SHP77 treated with DMSO at 0.1 percent for 48 hours (cell line): ENCODE measurements at places on chromosomes 5 and 9.

DNA sequence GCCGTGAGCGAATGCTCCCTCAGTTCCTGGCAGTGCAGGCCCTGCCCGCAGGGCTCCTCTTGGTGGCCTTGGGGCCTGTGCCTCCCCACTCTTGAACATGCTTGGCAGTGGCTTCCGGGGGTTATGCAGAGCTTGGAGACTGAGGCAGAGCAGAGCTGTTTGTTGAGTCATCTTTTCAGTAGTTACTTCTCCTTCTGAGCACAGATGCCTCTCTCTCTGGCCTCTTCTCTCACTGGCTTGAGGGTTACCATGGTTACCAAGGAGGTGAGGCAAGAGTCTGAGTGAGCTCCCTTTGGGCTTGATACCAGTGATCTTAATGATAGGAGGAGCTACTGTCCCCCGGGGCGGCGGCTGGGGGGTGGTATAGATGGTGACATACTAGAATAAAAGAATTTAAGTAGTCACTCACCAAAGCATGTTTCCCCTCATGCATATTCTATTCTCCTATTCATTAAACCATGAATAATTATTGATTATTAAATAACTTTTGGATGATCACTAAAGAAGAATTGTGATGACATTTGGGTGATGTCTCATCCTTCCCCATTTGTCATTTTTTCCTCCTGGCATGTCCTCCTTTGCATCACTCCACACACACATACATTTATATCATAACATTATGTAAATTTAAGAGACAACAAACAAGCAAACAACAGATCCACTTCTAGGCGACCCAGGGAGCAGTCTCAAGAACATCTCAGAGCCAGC is 111.1 kb downstream of the ARHGAP26 start:
- DNase-seq: no peak

DNA sequence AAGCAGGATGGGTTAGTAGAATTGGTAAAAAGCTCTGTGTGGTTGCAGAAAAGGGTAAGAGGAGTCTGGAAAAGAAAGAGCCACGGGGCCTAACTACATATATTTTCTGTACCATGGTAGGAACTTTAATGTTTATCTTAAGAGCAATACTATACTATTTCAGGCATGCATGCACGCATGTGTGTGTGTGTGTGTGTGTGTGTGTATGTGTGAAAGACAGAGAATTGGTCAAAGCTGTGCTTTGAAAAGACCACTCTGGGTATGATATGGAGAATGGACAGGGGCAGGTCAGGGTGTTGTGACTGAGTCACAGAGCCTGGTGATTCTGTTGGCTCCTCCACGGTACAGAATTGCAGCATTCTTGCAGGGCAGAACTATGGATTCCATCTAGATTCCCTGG is 339.3 kb downstream of the SLIT3 start:
- DNase-seq: no peak

DNA sequence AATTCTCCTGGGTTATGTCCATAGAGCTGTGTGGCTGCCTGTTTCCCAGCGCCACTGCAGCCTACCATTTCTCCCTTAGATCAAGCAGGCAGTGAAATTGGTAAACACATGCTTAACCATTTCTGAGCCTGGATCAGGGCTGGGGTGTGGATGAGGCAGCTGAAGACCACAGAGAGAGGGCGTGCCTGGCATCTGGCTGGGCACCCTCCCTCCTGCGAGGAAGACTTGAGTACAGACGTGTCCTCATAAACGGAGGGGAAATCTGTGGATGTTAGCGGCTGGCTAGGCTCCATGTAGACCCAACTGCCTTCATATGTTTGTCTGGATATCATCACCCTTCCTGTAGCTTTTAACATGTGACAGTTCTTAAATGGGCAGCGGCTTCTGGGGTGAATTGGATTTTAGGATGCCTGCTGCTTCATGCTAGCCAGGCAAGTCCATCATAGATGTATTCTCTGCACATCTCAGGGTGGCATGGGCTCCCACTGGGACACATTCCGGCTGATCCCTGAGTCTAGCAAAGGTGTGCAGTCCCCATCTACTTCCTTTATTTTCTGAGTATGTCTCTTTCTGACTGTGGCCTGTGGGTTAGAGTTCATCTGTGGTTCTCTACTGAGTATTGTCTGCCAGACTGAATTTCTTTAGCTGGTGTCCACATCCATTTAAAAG is 11.0 kb downstream of the RGS3 start:
- no peak for DNase-seq

- DNase-seq: no peak
These were observed 191.9 kb downstream of the C9orf50 start for GRCh38 chr9:129428864-129429577.

DNA sequence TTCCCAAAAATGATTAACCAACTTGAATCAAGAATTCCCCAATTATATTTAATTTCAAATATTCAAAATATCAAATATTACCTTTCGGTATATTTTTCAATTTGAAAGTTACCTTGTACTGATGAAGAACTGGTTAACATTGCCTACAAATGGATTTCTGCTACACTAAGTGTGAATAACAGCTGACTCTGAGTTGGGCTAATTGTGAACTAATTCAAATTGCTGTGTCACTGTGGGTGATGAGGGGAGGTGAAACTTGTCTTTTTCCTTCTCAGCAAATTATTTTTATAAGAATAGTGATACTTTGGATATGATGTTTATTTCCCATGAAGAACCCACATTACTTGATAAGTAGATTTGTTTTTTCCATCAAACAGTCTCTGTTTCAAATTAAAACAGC is 103.4 kb upstream of the RPS23 start:
- DNase-seq: no peak

DNA sequence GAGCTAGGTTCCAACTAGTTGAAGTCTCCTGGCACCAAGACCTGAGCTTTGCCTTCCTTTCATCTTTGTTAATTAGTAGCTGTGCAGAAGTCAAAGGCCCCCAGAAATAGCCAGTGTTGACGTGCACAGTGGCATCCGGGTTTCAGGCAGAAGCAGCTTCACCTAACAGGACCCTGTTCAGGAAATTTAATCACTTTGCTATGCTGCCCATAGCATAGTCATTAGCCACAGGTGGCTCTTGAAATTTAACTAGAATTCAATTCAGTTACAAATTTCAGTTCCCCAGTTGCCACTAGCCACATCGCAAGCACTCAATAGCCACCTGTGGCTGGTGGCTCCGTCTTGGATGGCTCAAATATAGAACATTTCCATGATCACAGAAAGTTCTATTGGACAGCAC is 179.1 kb downstream of the GOLPH3 start:
- DNase-seq: no peak

DNA sequence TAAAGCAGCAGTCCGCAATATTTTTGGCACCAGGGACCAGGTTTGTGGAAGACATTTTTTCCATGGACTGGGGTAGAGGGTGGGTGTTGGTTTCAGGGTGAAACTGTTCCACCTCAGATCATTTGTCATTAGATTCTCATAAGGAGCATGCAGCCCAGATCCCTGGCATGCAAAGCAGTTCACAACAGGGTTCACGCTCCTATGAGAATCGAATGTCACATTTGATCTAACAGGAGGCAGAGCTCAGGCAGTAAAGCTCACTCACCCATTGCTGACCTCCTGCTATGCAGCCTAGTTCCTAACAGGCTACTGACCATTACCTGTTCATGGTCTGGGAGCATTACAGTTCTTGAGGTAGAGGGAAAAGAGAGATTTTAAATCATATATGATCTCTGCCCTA is 241.5 kb upstream of the COX7C start:
- no peak for DNase-seq

DNA sequence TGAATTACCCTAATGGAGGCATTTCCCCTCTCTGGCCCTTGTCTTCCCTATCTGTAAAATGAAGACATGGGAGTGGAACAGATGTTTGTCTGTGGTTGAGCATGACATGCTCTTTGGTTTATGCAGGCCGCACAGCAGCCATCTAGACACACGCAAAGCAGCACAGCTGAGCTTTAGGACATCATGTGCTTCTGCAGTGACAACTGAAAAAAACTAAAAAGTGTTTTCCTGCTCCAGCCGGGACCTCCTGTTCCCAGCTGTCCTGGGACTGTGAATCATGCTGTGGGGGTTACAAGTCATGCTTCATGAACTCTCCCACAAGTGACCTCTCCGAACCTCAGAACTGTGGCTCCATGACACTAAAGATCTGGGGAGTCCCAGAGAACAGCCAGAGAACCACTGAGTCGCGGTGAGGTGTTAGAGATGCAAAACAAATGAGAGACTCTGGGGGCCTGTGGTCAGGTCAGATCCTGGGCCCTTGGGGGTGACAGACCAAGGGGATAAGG is 1.7 kb downstream of the SMIM3 start:
- no peak for DNase-seq

GRCh38 chr9:36123515-36123914 is 13.0 kb upstream of the GLIPR2 start:
- DNase-seq: no peak

- DNase-seq: no peak
These were observed 1.6 kb downstream of the CFAP95 start for GRCh38 chr9:69822116-69822750.

DNA sequence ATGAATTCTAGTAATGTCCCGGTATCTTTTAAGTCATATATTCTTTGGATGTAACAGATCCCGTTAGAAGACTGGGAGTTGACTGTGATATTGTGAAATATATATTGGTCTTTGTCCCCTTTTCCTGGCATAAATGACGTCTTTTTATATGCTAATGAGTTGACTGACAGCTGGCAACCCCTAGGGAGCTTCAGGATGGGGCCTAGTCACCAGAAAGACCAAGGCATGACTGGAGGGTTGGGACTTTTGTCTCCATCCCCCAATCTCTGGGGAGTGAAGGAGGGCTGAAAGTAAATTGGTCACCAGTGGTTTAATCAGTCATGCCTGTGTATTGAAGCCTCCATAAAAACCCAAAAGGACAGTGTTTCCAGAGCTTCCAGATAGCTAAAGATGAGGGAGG is 241.6 kb downstream of the PJA2 start:
- no peak for DNase-seq

DNA sequence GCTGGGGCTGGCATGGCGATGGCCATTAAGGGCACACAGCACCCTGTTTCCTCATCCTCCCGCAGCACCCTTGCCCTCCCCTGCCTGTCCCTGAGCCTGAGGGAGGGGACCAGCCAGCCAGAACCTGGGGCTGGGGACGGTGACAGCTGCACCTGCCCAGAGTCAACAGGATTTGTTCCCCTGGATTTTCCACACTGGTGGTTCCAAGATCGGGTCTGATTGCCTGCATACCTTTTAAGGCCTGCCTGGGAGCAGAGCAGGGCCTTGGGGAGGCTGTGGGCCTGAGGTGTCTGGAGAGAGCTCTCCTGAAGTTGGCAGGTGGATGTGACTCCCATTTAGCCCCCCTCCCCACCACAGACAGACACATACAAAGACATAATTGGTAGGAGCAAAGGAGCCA is 61.0 kb upstream of the C5orf58 start:
- DNase-seq: no peak

DNA sequence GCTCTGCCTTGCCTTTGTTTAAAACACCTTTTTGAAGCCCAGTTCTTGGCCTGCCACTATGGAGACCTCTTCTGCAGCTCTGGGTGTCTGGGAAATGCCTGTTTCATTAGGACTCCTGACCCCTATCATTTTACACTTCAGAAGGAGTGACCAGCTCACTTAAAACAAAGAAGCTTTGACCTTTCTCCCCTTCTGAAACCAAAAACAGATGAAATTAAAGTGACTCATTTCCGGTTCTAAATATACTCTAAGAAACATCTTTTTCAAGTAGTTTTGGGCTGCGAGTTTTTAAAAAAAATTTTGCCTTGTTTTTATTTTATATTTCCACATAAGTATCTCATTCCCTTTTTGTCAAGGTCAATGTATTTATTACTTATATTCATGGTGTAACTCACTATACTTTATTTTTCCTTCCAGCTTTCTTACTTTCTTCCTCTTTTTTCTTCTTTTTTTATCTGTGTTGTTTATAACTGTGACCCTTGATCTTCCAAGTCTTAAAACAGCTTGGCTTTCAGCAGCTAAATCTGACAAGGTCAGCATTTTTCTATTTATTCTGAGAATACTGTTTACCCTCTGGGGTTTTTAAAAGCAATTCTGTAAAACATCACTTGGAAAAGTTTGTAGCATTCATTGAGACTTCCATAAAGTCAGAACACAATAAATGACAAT is 672.9 kb downstream of the NR2F1-AS1 start:
- DNase-seq: no peak

DNA sequence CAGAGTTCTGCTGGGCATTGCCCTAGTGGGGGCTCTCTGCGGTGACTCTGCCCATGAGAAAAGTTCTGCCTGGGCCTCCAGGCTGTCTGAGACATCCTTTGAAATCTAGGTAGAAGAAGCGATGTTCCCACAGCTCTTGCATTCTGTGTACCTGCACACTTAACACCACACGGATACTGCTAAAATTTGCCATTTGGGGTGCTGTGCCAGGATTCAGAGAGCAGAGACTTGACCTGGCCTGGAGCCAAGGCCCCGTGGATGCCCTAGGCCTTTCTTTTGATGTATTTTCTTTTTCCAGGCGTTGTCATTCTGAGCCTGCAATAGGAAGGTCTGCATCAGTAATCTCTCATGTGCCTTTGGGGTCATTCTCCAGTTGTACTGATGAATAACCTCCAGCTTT is 89.3 kb upstream of the IL12B start:
- no peak for DNase-seq

DNA sequence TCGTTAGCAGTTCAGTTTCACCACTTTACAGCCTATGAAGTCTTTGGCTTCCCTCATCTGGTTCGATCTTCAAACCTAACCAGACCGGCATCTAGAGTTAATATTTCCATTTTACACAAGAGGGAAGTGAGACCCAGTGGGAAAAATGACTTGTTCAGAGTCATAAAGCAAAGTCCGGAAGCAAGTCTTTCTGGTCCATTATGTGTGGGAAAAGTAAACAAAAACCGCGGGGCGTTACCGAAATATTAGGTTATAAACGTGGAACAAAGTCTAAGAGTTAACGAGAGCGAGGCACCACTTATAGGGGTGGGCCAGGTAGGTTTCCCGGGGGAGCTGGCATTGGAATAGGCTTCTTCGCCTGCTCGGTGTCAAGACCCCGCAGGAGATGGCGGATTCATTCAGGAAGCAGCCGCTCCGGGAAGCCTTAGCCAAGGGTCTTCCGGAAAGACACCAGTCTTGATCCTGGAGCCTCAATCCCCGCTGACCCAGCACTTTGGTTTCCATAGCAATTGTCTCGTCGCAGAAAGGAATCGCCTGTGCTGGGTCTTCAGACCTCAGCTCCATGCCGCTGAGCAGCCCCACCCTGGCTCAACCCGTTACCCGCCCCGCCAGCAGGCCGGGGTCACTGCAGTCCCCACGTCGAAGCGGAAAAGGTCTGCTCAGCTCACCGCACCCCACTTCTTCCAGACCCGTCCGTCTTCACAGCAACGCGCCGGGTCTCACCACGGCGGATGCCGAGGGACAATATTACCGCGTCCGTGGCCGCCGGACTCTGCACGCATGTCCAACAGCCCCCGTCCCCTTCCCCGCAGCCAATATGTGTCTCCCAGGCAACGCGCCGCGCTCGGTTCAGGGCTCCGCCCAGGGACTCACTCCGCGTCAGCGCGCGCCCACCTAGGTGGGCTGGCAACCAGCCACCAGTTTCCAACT is at the start of gene C5orf52:
Gene C5orf52 (plus strand): TSS at position 872 of the 930 bp plus-strand sequence. CDS start 82 bp downstream, outside the sequence.
- no peak for DNase-seq

DNA sequence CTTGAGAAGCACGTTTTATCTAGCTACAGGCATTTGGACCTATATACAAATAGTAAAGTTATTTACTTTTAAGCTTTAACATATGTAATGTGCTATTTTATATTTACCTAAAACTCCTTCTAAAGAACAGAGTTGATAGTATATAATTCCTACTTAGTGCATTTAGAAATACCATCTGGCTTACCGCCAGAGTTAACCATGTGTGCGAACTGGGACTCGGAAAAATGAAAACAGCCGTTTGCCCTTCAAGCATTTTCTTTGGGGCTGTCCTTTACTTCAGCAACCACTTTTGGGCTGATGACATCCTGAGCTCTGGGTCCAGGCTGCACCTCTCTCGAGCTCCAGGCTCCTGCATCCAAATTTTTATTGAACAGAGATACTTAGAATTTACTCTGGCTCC is 21.9 kb upstream of the DHFR start:
- no peak for DNase-seq
